ENCODE measurements at places on chromosomes 12 and 14.

- DNase-seq, result no peak
Observed at GRCh38 chr12:56590237-56590830, 39.8 kb downstream of the BAZ2A start.

GRCh38 chr12:28015165-28015564 lies 42.6 kb upstream of the PTHLH start:
- no peak for DNase-seq

- DNase-seq, result no peak
Observed at GRCh38 chr12:124564971-124565491, 2.4 kb downstream of the NCOR2 start.

DNA sequence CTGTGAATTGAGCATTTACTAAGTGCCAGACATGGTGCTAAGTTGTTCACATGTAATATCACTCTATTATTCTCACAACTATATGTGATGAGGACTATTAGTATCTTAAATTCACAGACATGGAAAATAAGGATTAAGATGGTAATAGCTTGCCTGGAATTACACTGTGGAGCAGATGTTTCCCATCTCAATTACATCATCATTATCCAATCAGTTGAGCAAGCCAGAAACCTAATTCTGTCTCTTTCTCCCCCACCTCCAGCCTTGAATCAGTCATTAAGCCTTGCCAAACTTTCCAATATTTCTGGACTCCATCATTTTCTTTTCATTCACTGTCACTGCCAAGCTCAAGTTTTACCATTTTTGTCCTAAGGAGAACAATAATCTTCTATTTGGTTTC lies 287.8 kb upstream of the KITLG start:
- DNase-seq, result no peak

DNA sequence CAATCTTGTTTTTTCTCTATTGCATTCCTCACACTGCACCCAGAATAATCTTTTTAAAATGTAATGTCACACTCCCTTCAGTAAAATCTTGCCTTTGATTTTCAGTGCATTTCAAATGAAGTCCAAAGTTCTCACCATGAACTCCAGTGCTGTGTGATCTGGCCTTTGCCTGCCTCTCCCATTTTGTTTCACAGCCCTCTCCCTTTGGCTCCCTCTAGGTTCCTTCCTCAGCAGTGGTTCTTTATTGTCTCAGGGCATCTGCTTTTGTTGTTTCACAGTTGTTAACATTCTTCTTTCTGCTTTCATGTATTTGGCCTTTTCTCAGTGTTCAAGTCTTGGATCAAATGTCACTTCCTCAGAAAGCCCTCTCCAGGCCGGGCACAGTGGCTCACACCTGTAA lies 84.5 kb upstream of the AMN1 start:
- no peak for DNase-seq

DNA sequence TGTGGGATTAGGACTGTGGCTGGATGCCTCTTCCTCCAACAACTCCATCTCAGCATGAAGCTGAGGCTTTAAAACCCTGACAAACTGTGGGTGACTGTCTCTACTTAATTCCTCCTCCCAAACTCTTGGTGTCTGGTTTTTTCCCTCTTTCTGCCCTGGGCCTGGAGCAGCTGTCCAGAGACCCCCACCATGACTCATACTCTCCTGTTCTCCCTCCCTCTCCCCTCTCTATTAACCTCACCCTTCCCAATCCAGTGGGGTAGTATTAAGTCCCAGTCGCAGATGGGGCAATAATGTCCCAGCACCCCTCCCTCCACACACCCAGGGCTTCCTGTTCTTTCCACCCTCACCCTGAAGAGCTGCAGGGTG lies 2.0 kb upstream of the DNAJC14 start:
- DNase-seq, result no peak

- DNase-seq, result no peak
Observed at GRCh38 chr12:50799908-50800307, 36.0 kb downstream of the ATF1 start.

GRCh38 chr12:41514021-41514777 lies 326.1 kb downstream of the PDZRN4 start:
- no peak for DNase-seq

DNA sequence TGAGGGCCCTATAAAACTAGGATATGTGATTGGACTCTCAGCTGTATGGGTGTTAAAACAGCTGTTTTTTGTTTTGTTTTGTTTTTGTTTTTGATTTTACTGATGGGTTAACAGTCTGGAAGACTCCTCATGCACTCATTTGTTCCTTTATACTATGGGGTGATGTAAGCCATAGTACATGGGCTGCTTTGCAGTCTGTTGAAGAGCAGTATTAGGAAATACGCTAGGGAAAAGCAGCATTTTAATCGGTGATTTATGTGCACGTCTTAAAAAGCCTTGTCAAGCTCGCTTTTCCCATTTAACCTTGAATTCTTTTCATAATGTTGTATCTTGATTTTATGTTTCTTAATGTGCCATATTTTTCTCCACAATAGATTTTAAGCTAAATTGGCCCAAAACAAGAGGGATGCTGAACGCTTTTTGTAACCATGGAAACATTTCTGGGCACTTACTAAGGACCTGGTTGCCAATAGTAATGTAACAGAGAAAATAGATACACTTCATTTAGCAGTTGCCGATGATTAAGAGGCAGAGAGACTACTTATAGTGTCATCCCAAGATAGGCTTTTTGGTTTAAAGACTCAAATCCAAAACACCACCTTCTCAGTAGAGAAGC lies 244.0 kb downstream of the SNAPC1 start:
- DNase-seq, result no peak

DNA sequence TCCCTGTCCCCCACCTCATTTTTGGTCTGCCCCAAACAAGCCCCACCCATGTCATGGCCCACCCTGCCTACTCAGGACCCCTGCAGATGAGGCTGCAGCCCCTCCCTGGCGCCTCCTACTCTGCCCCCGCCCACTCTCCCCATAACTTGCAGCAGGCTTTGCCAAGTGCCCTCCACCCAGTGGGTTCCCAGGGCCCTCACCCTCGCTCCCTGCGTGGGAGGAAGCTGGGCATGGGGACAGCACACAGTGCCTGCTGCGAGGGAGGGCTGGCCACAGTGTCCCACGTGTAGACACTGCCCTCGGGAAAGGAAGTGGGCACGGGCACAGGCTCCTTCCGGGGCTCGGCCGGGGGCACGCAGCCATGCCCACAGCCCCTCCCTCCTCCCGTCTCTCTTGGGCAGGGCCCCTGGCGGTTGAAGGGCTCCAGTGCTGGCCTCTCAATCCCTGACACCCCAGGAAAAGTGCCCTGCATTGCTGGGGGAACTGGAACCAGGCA lies 9.4 kb downstream of the AKT1 start:
- no peak for DNase-seq

GRCh38 chr12:131333136-131333535 lies 377.8 kb upstream of the SFSWAP start:
- DNase-seq, result no peak

GRCh38 chr14:37596790-37597472 lies 1.5 kb downstream of the TTC6 start:
- no peak for DNase-seq

GRCh38 chr14:67360470-67361206 lies 510 bp downstream of the EIF2S1 start:
- no peak for DNase-seq
